Suprapubic skin (tissue), 4 donors: ENCODE measurements at places on chromosomes 4 and X. TPM values are rescaled to one million over a fixed set of nuclear protein-coding genes. Genes with fewer than 3 reads are reported as not detected.
A peak's percentile ranks its signal among the peaks of the same experiment; 100 is the strongest.

The GABRE gene
- 101 TPM for total RNA-seq

The PRSS12 gene
- 9.5 TPM for total RNA-seq

The HTT gene
- 89.4 TPM for total RNA-seq

The MEPE gene
- not detected for total RNA-seq

The RHOXF2B gene
- total RNA-seq = not detected

DNA sequence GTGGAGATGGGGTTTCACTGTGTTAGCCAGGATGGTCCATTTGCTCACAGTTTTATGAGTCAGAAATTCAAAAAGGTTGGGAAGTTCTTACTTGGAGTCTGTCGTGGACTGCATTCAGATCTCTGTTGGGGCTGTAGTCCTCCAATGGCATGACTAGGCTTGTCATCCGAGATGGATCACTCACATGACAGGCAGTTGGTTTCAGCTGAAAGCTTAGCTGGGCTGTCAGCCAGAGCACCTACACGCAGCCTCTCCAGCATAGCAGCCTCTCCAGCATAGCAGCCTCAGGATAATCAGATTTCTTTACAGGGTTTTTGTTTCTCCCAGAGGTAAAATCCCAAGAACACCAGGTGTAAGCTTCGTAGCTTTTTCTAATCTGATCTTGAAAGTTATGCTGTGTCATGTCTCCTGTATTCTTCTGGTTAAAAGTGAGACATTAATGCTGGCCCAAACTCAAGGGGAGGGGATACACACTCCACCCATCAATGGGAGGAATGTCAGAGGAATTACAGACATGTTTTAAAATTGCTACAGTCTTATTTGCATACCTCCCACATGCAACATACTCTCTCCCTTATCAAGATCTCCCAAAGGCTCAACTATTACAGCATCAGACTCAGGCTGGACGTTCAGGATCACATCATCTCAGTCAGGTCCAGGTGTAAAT lies 31.6 kb upstream of the SOD3 start:
- no peak overlapping the region for H3K4me3 ChIP-seq
- H3K27ac ChIP-seq = peak overlapping the region; percentile 66
- peaks cover 19% of the 10 kb centered on the region for H3K4me1 ChIP-seq
- H3K36me3 ChIP-seq = no peaks in the 10 kb centered on the region

- no peak overlapping the region for H3K27ac ChIP-seq
- no peaks in the 10 kb centered on the region for H3K36me3 ChIP-seq
- H3K4me1 ChIP-seq = peaks cover 5% of the 10 kb centered on the region
- DNase-seq = peak; percentile 20
Observed at GRCh38 chrX:154598656-154599055, 13.7 kb downstream of the CTAG1A start.

DNA sequence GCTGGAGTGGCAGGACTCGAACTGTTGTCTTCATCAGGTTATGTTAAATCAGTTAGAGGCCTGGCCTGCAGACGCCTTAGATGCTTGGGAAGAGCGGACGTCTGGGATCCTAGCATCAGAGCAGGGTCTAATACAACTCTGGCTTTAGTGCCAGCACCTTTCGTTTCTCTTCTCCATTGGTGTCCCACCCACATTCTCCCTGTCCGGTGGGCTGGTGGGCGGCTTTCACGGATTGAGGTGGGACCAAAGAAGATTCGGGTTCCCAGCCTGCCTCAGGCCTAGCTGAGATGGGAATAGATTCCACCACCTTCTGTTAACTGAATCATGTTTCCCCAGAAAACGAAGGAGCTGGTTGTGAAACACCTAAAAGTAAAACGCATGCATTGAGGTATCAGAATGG lies 939 bp downstream of the PDK3 start:
- H3K4me3 ChIP-seq = peak overlapping the region; percentile 71
- DNase-seq = no peak
- H3K4me1 ChIP-seq = peaks cover 14% of the 10 kb centered on the region
- H3K27ac ChIP-seq = no peak overlapping the region
- H3K36me3 ChIP-seq = no peaks in the 10 kb centered on the region

- DNase-seq = no peak
- H3K27ac ChIP-seq = no peak overlapping the region
- H3K36me3 ChIP-seq = no peaks in the 10 kb centered on the region
- H3K4me3 ChIP-seq = no peak overlapping the region
- H3K27me3 ChIP-seq = no peaks in the 10 kb centered on the region
Observed at GRCh38 chrX:110284159-110284558, 33.7 kb downstream of the AMMECR1 start.

DNA sequence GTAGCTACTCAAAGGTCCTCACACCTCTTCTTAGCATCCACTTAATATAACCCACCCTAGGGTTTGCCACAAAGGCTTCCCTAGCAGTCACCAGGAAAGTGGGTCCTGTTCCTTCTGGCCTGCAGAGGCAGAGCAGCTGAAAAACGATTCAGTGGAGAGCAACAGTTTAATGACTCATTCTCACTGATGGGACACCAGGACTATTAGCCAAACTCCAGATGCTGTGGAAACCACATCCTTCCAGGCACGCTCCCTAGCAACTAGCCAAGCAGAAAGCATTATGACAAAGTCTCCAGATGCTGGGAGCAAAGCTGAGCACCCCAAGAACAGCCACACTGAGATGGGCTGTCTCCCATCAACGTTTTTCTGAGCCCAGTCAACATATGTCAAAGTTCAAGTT lies 30.3 kb upstream of the UTP14A start:
- H3K27me3 ChIP-seq = no peaks in the 10 kb centered on the region
- H3K4me3 ChIP-seq = no peak overlapping the region
- no peaks in the 10 kb centered on the region for H3K36me3 ChIP-seq

DNA sequence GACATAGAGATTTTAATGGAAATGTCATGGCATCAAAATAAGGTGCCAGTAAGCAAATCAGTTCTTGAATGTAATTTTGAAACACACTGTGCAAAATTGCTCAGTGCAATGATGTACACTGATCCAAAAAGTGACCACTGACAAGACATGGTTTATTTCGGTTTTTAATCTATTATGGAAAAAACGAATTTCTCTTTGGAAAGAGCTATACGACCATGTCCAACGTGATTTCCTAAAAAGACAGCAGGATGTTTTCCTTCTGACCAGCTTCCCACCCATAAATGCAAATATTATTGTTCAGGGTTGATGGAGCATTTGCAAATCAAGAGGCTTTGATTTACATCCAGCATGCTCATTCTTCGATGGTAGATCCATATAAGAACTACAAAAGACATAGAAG lies 17.1 kb upstream of the MAGEA1 start:
- no peaks in the 10 kb centered on the region for H3K4me1 ChIP-seq
- no peaks in the 10 kb centered on the region for H3K27me3 ChIP-seq
- H3K4me3 ChIP-seq = no peak overlapping the region
- no peaks in the 10 kb centered on the region for H3K36me3 ChIP-seq
- no peak for DNase-seq

The SPANXB1 gene
- not detected for total RNA-seq

GRCh38 chrX:148337873-148338272 lies 162.5 kb upstream of the AFF2 start:
- no peak overlapping the region for H3K4me3 ChIP-seq
- H3K4me1 ChIP-seq = no peaks in the 10 kb centered on the region
- no peak overlapping the region for H3K27ac ChIP-seq
- DNase-seq = no peak

The RASSF6 gene
- 11.6 TPM for total RNA-seq

DNA sequence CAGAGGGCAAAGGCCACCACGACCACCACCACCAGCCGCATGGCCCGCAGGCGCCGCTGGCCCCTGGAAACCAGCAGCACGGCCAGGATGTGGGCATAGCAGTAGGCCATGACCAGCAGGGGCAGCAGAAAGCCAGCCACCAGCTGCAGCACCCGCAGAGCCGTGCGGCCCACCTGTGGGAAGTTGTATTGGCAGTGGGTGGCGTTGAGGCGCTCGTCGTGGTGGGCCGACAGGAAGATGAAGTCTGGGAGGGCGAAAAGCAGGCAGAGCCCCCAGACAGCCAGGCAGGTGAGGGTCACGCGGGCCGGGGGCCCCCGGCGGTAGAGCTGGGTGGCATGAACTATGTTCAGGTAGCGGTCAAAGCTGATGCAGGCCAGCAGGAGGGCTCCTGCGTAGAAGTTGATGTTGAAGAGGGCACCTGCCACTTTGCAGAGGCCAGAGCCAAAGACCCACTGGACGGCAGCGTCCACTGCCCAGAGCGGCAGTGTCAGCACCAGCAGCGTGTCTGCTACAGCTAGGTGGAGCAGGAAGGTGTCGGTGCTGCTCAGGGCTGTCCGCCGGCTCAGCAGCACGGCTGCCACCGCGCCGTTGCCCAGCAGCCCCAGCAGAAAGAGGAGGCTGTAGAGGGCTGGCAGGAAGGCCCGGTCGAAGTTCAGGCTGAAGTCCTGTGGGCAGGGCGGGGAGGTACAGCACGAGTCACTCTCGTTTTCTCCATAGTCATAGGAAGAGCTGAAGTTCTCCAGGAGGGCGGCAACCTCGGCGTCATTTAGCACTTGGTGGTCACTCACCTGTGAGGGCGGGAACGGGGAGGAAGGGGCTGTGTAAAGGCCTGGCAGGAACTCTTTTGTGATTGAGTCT lies 1.4 kb downstream of the CXCR3 start:
- no peak overlapping the region for H3K27ac ChIP-seq
- DNase-seq = no peak
- H3K4me1 ChIP-seq = no peaks in the 10 kb centered on the region
- peaks cover 14% of the 10 kb centered on the region for H3K36me3 ChIP-seq
- H3K27me3 ChIP-seq = no peaks in the 10 kb centered on the region
- no peak overlapping the region for H3K4me3 ChIP-seq

The ATP8A1 gene
- total RNA-seq = 6.7 TPM

DNA sequence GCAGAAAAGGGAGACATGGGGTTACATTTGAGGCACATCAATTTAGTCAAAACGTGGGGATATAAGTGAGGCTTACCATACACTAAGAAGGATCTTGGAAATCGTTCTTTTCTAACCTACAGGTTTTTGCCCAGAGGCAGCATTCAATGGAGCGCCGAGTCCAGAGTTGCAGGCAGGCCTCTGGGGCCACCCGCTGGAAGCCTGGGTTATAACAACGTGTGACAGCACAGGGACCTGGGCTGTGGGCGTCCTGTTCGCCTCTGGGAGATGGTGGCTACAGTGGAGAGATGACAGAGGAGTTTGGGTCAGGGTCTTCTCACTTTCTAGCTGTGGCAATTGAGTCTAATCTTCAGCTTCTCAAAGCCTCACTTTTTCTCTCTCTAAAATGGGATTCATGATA lies 53.9 kb downstream of the ENPP6 start:
- H3K4me3 ChIP-seq = no peak overlapping the region
- H3K36me3 ChIP-seq = no peaks in the 10 kb centered on the region
- DNase-seq = no peak
- H3K27me3 ChIP-seq = peaks cover 10% of the 10 kb centered on the region
- no peak overlapping the region for H3K27ac ChIP-seq
- H3K4me1 ChIP-seq = peaks cover 9% of the 10 kb centered on the region

The CTAG1A gene
- not detected for total RNA-seq

- peaks cover 18% of the 10 kb centered on the region for H3K4me1 ChIP-seq
- H3K27me3 ChIP-seq = no peaks in the 10 kb centered on the region
- DNase-seq = no peak
- H3K27ac ChIP-seq = peak overlapping the region; percentile 8
Observed at GRCh38 chr4:99402765-99403164, 32.4 kb downstream of the ADH7 start.

GRCh38 chrX:149456476-149457245 lies 48.4 kb downstream of the IDS start:
- no peak overlapping the region for H3K27ac ChIP-seq
- H3K36me3 ChIP-seq = no peaks in the 10 kb centered on the region
- no peaks in the 10 kb centered on the region for H3K4me1 ChIP-seq
- H3K4me3 ChIP-seq = no peak overlapping the region
- no peak for DNase-seq

- H3K4me3 ChIP-seq = no peak overlapping the region
- DNase-seq = no peak
- H3K36me3 ChIP-seq = no peaks in the 10 kb centered on the region
- no peak overlapping the region for H3K27ac ChIP-seq
- H3K27me3 ChIP-seq = no peaks in the 10 kb centered on the region
Observed at GRCh38 chr4:133129237-133129636, 19.9 kb upstream of the PCDH10 start.

The FAM50A gene
- 23.4 TPM for total RNA-seq
